NCI-H187 (cell line): ENCODE measurements at places on chromosomes 4 and X.

- no peak for DNase-seq
These were observed 22.1 kb upstream of the LNX1 start for GRCh38 chr4:53613428-53613827.

- no peak for DNase-seq
These were observed 23.8 kb downstream of the ZFX start for GRCh38 chrX:24173115-24173847.

- DNase-seq: no peak
These were observed 107.8 kb downstream of the ADRA2C start for GRCh38 chr4:3874028-3874415.

- DNase-seq: no peak
These were observed 420.2 kb upstream of the CNKSR2 start for GRCh38 chrX:20954014-20954413.

GRCh38 chr4:185134307-185134869 lies 8.7 kb upstream of the SLC25A4 start:
- DNase-seq: no peak

DNA sequence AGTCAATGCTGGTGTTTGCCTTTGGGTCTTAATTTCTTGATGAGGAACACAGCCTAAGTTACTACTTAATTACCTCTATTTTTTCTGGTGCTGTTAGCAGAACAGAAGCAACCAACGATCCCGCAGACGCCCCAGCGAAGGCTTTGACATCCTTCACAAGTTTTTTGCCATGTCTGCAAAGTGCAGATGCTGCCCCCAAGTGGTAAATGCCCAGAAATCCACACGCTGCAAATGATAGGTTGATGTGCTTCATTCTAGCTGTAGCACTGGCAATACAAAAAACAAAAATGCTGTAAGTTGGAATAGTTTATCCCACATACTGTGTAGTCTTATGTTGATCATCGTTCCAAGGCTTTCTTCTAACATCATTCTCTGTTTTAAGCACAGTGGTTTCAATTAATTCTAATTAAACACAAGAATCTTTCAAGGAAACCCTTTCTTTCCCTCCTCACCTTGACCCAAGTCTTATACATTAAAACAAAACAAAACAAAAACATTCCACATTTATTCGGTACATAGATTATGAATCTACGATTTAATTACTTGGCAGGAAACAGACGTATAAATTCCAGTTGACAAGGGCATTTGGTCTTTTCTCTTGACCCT lies 1.2 kb downstream of the PNPLA4 start:
- DNase-seq: no peak

- no peak for DNase-seq
These were observed 182.2 kb downstream of the BMPR1B start for GRCh38 chr4:94939791-94940519.

DNA sequence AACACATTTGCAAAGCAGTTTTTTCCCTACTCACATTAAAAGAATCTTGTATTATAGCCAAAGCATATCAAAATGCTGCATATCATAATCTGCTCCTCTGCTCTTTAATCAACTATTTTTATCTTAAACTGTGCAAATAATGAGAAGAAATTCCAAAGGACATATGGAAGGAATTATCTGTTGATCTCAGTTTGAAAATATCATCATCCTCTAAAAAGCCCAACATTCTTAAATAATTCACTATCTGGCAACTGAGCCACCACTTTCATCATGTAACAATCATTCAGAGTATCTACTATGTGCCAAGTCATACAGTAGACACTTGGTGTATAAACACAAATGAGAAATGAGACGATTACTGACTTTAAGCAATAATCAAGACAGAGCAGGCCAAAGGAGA lies 63.0 kb downstream of the PRSS12 start:
- no peak for DNase-seq

DNA sequence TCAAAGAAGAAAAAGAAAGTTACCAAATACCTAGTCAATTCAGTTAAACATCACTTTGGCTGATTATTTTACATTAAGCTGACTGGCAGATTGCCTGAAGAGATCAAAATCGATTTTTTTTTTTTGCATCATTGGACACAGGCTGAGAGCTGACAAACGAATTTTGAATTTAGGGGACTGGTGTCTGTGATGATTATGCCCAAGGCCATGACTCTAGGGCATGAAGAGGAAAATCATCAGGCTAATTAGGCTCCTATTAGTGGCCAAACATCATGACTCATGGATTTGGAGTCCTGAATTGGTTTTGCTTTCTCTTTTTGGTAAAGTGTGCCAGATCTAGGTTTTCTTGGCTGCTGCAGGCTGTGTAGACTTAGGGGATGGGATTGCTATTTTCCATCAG lies 829.3 kb upstream of the LCORL start:
- no peak for DNase-seq

- DNase-seq: no peak
These were observed 144.4 kb upstream of the GATB start for GRCh38 chr4:151905197-151905596.

DNA sequence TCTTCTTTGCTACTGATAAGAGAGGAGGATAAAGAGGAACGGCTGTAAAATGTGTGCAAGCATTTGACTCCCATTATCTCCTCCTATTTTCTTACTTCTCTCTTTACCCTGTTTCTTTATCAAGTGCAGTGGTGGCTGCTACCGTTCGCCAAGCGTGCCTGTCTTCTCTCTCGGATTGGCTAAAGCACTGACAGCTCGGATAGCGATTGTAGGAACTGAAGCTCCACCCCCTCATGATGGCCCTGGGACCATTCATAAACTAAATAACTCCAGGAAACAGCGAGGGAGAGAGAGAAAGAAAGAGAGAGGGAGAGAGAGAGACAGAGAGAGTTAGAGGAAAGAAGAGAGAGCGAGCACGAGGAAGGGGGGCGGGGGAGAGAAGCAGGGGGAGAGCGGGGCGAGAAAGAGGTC lies 305 bp upstream of the MAB21L2 start:
- DNase-seq: no peak

DNA sequence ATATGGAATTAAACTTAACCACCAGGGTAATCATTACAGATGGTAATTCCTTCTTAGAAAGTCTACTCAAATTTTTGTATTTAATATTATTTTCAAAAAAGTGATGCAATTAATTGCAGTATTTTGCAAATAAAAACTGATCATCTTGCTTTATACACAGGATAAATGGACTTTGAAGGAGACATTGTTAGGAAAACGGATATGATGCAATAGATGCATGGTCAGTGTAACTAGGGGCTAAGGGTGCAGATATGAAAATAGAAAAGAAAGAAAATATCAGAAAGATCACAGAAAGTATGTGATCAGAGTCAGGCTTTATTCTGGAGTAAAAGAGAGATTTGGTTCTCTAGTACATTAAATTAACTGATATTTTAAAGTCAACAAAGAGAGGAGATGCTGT lies 401.7 kb downstream of the TLL1 start:
- no peak for DNase-seq

GRCh38 chrX:10326578-10326977 lies 169.8 kb downstream of the CLCN4 start:
- DNase-seq: no peak

DNA sequence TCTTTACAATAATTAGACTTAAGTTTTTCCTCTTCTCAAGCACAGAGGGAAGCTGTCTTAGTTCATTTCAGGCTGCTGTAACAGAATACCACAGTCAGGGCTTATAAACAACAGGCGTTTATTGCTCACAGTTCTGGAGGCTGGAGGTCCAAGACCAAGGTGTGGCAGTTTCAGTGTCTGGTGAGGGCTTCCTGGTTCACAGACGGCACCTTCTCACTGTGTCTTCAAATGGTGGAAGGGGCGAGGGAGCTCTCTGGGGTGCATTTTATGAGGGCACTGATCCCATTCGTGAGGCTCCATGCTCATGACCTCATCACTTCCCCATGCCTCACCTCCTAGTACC lies 115.7 kb upstream of the MXRA5 start:
- DNase-seq: no peak

- DNase-seq: peak; percentile 66
These were observed 138.6 kb downstream of the AFF1 start for GRCh38 chr4:87073199-87074120.

- DNase-seq: no peak
These were observed 206.4 kb upstream of the PACRGL start for GRCh38 chr4:20493761-20494353.

- DNase-seq: no peak
These were observed 427.8 kb downstream of the IL15 start for GRCh38 chr4:142064181-142064580.

- DNase-seq: no peak
These were observed 1311.7 kb downstream of the ARAP2 start for GRCh38 chr4:34932591-34932990.

GRCh38 chr4:81360737-81361136 lies 111.0 kb downstream of the RASGEF1B start:
- DNase-seq: no peak

- no peak for DNase-seq
These were observed 107.2 kb upstream of the NALF2 start for GRCh38 chrX:69396916-69397315.

- no peak for DNase-seq
These were observed 17.0 kb upstream of the MOB1B start for GRCh38 chr4:70885174-70885573.

- DNase-seq: no peak
These were observed 133.5 kb downstream of the REELD1 start for GRCh38 chr4:146347822-146348221.

GRCh38 chrX:44946771-44947170 lies 73.8 kb downstream of the KDM6A start:
- DNase-seq: no peak

- DNase-seq: no peak
These were observed 53.7 kb downstream of the ANAPC10 start for GRCh38 chr4:145044341-145044740.

GRCh38 chrX:131745942-131746489 lies 202.1 kb downstream of the OR13H1 start:
- no peak for DNase-seq

DNA sequence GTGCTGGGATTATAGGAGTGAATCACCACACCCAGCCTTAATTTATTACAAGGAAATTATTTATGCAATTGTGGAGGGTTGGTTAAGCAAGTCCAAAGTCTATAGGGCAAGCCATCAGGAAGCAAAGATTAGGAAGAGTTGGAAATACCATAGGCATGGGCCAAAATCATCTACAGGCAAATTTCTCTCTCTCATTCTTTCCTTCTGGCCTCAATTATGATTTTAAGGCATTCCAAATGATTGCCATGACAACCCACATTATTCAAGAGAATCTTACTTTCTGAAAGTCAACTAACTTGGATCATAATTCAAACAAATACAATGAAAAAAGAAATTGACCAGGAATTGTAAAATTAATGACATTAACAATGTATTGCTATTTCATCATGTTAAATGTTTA lies 400.8 kb downstream of the GPM6A start:
- DNase-seq: no peak

DNA sequence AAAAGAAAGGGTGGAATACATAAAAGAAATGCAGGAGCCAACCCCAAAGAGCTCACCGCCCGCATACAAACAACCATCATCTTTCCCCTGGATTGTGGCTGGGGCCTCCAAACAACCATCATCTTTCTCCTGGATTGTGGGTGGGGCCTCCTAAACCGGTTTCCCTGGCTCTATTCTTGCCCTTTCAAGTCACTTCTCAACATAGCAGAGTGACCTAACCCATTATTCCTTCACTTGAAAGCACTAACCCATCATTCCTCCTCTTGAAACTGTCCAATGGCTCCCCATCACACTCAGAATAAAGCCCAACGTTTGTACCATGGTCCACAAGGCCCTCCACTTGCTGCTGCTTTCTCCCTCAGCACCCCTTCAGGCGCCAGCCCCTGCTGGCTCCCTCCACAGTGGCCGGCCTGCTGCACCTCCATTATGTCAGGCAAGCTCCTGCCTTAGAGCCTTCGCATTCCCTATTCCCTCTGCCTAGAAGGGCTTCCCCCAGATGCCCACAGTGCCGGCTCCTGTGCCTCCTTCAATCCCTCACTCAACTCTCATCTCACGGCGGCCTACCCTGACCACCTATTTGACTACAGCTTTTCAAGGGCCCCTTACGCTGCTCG lies 24.1 kb downstream of the SMIM43 start:
- no peak for DNase-seq

- no peak for DNase-seq
These were observed 430.6 kb downstream of the DTHD1 start for GRCh38 chr4:36712013-36712412.

- no peak for DNase-seq
These were observed 235.3 kb downstream of the TENM3 start for GRCh38 chr4:182478475-182478874.

- DNase-seq: no peak
These were observed 15.5 kb upstream of the PDZD4 start for GRCh38 chrX:153845842-153846241.

- no peak for DNase-seq
These were observed 12.8 kb downstream of the CXCL8 start for GRCh38 chr4:73753215-73753614.

DNA sequence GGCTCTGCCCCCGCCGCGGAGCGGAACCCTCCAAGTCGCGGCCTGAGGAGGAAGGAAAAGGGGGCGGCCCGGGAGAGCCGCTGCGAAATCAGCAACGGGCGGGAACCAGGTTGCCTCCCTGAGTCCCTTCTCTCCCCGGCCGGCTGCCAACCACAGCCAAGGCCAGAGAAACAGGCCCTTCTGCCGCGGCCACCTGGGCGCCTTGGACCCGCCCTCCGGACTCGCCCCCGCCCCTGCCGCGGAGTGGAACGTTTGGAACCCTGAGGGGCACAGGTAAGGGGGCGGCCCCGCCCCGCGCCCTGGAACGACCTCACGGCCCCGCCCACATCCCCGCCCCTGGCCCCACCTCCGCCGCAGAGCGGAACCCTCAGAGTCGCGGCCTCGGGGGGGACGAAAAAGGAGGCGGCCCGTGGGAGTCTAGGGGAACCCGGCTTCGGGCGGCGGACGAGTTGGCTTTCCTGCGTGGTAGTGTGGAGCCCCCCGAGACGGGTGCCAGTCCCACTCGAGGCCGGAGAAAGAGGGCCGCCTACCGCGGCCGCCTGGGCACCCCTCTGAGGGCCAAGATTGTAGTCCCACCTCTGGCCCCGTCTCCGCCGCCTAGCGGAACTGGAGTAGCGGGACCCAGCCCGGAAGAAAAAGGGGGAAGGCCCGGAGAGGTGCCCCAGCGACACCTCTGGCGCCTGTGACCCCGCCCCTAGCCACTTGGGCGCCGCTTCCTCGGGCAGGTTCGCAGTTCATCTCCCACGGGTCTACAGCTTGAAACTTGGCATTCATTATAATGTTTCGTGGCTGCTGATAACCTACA lies 669 bp upstream of the PHKA2 start:
- DNase-seq: peak; percentile 72

DNA sequence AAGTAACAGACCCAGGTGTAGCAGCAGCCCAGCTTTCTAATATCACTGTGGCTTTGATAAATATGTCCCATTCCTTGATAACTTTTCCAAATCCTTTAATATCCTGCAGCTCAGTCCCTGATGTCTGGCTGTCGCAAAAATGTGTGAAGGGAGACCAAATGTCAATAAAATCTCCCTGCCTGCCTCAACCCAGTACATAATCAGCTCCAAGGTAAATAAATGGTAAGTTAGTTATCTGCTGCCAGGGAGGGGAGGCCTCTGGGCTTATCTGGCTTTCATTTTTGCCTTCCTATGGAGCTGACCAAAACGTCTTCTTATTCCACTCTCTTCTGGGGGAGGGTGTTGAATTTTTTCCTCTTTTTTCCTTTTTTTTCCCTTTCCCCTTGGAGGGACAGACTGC lies 630.6 kb downstream of the MID1IP1 start:
- no peak for DNase-seq
